NCI-H1092 treated with DMSO at 0.1 percent for 48 hours (cell line): ENCODE measurements at places on chromosomes 11 and 22.

DNA sequence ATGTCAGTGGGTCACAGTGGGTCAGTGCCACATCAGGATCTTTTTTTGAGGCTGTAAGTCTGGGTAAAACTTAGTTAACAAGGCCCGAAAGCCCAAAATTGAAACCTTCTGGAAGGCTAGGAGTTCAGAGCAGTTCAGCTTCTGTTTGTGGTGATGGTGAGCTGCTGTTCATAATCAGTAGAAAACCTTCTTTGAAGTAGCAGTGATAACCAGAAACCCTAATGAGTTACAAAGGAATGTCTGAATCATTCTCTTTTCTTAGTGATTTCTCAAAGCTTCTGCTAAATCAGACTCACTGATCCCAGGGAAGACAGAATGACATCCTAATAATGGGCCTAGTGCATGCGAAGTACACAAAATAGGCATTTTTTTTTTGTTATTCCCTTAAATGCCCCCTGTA, 124.7 kb downstream of the PARVA start:
- no peak for DNase-seq

GRCh38 chr11:15569305-15570025, 454.7 kb downstream of the INSC start:
- no peak for DNase-seq

- no peak for DNase-seq
These were observed 2.2 kb downstream of the OR56B1 start for GRCh38 chr11:5738431-5738830.

DNA sequence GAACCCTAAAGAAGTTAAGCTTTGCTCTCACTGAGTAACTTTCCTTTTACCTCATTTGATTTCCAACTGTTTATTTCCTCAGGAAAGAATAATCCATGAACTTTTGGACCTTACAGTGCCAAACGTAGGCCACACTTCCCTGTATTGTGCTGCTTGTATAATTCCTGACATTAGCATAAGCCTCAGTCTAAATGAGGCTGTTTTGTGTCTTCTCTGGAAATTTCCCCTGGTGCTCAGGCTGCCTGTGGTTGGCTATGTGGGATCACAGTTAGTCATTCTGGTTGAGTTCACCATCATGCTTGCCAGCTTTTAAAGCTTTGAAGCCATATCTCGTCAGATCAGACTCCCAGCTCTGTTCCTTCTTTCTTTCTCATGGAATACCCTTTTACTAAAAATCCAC, 107.0 kb downstream of the FAM76B start:
- DNase-seq, result no peak

DNA sequence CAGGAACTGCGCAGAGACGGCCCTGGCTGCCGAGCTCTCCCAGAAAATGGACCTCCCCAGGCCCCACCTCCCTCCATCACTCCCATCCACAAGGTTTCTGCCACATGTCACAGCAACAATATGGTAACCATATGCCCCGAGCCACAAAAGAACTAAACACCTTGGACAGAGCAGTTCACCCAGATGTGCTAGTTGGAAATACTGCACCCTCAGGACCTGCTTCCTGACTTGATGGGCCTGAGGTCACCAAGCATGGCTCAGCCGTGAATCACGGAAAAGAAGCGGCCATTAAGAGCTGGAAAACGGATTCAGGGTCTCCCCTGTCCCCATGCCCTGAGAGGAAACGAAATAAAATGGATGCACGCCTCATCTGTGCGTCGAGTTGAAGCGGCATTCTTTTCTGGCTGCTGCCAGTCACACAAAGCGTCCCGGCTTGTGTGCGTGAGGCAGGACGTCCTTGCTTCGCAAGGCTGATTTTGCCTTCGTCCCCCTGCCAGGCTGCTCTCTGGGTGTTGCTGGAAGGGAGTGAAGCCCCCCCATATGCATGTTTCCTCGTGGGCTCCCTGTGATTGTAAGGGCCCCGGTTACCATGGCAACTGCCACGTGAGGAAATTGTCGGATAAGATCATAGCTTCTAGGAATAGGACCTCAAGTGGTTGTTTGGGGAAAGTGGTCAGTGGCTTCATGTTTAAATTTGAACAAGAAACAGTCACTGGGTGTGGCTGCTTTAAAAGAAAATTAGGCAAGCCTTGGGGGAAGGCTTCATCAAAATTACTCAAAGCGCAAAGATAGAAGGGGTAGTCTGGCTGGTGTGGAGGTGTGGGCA, 51.7 kb downstream of the FLI1 start:
- DNase-seq, result no peak

- peak; percentile 17 for DNase-seq
These were observed 36.1 kb upstream of the AMOTL1 start for GRCh38 chr11:94731880-94732601.

DNA sequence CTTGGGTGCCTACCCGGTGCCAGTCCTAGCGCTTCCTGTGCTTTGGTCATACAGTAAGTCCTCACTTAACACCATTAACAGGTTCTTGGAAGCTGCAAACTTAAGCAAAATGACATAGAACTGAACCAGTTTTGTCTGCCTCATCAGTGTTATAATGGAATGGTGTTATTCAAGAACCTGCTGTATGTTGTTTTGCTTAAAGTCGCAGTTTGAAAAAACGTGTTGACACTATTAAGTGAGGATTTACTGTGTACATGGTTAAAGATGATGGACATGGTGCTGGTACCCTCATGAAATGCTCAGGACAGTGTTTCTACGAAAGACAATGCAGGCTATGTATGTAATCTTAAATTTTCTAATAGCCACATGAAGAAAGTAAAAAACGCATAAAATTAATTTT, 41.3 kb downstream of the PPP6R3 start:
- no peak for DNase-seq

DNA sequence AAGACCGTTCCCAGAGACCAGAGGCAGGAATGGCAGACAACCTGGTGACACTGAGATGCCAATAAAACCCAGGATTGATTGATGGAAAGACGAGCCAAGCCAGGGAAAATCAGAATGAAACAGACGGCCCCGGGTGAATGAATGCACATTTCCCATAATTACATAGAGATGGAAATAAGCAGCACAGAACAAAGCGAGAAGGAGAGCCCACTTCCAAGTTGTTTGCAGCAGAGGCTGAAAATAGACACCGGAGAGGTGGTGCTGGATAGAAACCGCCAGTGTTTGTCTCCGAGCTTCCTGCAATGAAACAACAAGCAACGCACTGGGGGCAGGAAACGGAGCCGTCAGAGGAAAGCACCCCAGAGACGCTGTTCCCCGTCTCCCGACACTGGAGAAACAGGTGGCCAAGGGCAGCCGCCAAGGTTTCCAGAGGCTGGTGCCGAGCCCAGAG, 406.8 kb downstream of the SHANK2 start:
- DNase-seq, result no peak

- no peak for DNase-seq
These were observed 11.0 kb downstream of the RNF185 start for GRCh38 chr22:31170971-31171370.

GRCh38 chr22:25766418-25766817, 24.4 kb downstream of the MYO18B start:
- no peak for DNase-seq

DNA sequence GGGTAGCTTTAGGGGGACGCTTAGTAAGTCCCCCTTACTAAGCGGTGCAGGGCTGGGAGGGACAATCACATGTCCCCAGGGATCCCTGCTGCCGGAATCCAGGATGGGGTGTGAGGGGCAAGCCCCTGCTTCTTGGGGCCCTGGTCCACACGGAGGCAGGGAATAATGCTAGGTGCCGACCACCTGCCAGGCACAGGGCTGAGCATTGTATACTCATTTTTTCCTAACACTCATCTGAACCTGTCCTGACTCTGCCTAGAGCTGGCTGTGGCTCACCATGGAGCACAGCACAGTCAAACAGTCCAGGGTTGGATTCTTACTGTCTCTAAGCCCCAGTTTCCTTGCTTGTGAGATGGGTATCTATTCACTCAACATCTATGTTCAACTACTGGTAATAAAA, 1.4 kb upstream of the LTBP3 start:
- DNase-seq, result no peak

DNA sequence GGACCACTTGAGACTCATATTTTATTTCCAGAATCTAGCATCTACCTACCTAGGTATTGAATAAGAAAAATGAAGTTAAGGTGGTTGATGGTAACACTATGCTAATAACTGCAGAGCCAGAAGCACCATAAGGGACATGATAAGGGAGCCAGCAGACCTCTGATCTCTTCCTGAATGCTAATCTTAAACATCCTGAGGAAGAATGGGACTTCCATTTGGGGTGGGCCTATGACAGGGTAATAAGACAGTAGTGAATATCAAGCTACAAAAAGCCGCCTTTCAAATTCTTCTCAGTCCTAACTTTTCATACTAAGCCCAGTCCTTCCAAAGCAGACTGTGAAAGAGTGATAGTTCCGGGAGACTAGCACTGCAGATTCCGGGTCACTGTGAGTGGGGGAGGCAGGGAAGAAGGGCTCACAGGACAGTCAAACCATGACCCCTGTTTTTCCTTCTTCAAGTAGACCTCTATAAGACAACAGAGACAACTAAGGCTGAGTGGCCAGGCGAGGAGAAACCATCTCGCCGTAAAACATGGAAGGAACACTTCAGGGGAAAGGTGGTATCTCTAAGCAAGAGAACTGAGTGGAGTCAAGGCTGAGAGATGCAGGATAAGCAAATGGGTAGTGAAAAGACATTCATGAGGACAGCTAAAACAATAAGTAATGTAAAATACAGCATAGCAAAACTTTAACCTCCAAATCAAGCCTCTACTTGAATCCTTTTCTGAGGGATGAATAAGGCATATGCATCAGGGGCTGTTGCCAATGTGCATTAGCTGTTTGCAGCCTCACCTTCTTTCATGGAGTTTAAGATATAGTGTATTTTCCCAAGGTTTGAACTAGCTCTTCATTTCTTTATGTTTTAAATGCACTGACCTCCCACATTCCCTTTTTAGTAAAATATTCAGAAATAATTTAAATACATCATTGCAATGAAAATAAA, 2.1 kb downstream of the HBB start:
- no peak for DNase-seq

DNA sequence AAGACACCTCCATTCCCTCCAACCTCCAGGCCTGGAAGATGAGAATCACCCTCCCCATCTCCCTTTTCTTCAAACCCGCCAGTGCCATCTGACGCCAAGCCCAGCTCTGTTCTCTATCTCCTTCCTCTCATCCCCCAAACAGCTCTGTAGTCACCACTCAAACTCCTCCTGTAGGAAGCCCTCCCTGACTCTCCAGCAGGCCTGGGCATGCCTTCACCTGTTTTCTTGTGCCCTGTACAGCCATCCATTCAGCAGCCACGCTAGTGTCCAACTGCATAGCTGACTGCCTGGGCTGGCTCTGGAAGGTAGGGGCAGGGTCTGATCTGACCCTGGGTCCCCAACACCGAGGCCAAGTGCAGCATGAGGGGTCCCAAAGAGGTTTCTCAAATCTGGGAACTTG, 25.0 kb downstream of the GDPD5 start:
- DNase-seq, result no peak

GRCh38 chr11:2916114-2916891, 12.9 kb downstream of the PHLDA2 start:
- no peak for DNase-seq

DNA sequence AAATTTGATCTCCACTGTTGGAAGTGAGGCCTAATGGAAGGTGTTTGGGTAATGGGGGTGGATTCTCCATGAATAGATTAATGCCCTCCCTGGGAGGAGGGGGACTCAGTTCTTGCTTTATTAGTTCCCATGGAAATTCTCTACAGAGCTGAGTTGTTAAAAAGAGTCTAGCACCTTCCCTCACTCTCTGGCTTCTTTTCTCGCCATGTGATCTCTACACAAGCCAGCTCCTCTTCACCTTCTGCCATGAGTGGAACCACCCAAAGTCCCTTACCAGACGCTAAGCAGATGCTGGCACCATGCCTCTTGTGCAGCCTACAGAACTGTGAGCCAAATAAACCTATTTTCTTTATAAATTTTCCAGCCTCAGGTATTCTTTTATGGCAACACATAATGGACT, 465.8 kb upstream of the ANO5 start:
- no peak for DNase-seq

- no peak for DNase-seq
These were observed 257.2 kb downstream of the ETS1 start for GRCh38 chr11:128330203-128330602.

DNA sequence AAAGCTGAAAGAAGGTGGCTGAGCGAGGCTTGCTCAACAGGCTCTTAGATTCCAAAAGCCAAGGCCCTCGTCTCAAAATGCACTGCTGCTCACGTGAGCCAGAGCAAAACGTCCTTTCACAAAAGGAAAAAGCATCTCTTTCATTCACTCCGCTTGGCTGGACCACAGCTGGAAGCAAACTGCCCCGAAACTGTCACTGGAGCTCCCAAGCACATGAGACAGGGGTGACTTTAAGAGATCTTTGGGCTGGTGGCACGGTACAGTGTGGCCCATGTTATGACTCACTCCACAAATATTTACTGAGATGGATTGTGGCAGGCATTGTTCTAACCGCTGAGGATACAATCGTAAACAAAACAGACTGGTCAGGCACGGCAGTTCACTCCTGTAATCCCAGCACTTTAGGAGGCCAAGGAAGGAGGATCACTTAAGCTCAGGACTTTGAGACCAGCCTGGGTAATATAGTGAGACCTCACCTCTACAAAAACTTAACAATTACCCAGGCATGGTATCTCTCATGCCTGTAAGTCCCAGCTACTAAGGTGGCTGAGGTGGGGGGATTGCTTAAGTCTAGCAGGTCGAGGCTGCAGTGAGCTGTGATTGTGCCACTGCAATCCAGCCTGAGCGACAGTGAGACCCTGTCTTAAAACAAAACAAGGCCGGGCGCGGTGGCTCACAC, 3.6 kb downstream of the PLA2G6 start:
- no peak for DNase-seq

DNA sequence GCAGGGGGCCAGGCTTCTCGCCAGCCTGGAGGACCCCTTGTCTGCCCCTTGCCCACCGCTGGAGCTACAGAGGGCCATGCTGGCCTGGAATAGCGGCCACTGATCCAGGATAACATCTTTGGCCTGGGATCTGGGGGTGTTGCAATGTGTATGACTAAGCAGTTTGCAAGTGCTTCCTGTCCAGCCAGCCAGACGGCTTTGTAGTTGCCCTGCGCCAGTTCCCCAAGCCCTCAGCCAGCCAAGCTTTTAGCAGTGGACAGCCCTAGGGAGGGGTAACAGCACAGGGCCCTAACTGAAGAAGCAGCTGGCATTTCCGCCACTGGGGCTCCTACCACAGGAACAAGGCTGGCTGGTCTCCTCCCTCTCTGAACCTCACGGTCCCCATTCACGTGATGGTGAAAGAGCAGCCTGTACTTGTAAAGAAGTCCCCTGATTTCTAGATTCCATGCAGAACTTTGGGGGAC, 32.1 kb downstream of the UQCR10 start:
- no peak for DNase-seq

DNA sequence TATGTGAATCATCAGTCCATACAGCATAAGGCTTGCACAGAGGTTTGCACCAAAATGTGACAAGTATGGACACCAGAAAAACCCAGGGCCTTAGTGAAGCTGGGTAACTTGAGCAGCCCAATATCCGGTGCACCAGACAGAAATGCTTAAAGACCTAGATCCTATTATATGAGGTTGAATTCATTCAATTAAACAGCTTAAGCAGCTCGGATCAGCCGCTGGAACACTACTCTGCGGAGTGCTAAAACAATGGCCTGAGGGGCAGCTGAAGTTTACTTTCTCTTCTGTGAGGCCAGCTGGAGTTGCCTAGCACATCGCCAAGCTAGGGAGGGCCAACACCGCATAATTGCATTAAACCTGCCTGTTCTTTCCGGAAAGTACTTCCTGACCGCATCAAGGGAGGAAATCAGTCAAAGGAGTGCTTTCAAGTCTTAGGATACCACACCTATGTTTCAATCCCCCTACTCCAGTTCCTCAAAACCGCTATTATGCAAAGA, 17.0 kb upstream of the FAM181B start:
- no peak for DNase-seq

GRCh38 chr22:30186510-30186909, 60.0 kb downstream of the LIF start:
- DNase-seq, result no peak

GRCh38 chr11:3929649-3930048, 74.2 kb downstream of the STIM1 start:
- no peak for DNase-seq
